ENCODE measurements at places on chromosomes 12 and 14. TPM values are rescaled to one million over a fixed set of nuclear protein-coding genes. Genes with fewer than 3 reads are reported as not detected.

The ABCD2 gene
- total RNA-seq, result 8.1 TPM

The PLBD1 gene
- total RNA-seq, result 0.30 TPM

The DEGS2 gene
- total RNA-seq, result 0.37 TPM

The ATL1 gene
- 1.6 TPM for total RNA-seq

The BHLHE41 gene
- 0.84 TPM for total RNA-seq

The LHX5 gene
- not detected for total RNA-seq

The CCDC177 gene
- not detected for total RNA-seq

The E2F7 gene
- not detected for total RNA-seq

The FAM90A1 gene
- not detected for total RNA-seq

GRCh38 chr14:99430491-99430890 lies 50.2 kb downstream of the SETD3 start:
- H3K4me1 ChIP-seq, result no peaks in the 10 kb centered on the region
- H3K27me3 ChIP-seq, result no peaks in the 10 kb centered on the region
- no peak for DNase-seq
- H3K36me3 ChIP-seq, result no peaks in the 10 kb centered on the region

- no peak overlapping the region for H3K4me3 ChIP-seq
- no peak overlapping the region for H3K27ac ChIP-seq
- H3K36me3 ChIP-seq, result no peaks in the 10 kb centered on the region
These were observed 129.8 kb downstream of the PIK3C2G start for GRCh38 chr12:18391151-18391550.

- no peaks in the 10 kb centered on the region for H3K4me1 ChIP-seq
- no peak overlapping the region for H3K4me3 ChIP-seq
- no peak overlapping the region for H3K27ac ChIP-seq
These were observed 218.2 kb upstream of the PRICKLE1 start for GRCh38 chr12:42807766-42808165.

DNA sequence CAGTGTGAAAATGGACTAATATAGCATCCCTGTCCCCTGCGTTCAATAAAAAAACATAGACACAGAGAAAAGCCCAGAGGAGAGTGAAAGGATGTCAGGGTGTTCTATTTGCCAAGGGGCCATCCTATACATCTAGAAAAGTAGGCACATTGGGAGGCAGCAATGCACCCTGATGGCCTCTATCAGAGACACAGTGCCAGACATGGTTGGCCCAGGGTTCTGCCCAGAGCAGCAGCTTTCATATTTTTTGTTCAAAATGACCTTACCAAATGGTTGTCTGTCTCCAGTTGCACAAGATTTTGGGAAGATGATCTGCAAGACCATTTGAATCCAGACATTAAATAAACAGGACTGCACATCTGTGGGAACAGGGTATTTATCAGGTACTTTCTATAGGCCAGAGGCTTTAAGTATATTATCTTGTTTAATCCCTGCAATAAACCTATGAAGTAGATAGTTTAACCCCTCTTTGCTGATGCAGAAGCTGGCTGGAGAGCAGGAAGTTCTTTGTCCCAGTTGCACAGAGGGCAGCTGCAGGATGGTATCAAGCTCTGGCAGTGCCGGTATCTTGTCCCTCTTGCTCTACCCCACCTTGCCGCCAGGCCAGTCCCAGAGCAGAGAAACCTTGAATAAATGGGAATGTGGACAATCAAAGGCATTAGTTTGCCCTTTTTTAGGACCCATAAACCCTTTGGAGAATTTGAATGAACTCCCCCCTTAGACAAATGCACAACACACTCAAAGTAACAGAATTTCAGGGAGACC lies 171.8 kb upstream of the PWP1 start:
- no peak overlapping the region for H3K4me3 ChIP-seq
- H3K36me3 ChIP-seq, result no peaks in the 10 kb centered on the region
- no peaks in the 10 kb centered on the region for H3K27me3 ChIP-seq
- no peak for DNase-seq
- no peak overlapping the region for H3K27ac ChIP-seq

DNA sequence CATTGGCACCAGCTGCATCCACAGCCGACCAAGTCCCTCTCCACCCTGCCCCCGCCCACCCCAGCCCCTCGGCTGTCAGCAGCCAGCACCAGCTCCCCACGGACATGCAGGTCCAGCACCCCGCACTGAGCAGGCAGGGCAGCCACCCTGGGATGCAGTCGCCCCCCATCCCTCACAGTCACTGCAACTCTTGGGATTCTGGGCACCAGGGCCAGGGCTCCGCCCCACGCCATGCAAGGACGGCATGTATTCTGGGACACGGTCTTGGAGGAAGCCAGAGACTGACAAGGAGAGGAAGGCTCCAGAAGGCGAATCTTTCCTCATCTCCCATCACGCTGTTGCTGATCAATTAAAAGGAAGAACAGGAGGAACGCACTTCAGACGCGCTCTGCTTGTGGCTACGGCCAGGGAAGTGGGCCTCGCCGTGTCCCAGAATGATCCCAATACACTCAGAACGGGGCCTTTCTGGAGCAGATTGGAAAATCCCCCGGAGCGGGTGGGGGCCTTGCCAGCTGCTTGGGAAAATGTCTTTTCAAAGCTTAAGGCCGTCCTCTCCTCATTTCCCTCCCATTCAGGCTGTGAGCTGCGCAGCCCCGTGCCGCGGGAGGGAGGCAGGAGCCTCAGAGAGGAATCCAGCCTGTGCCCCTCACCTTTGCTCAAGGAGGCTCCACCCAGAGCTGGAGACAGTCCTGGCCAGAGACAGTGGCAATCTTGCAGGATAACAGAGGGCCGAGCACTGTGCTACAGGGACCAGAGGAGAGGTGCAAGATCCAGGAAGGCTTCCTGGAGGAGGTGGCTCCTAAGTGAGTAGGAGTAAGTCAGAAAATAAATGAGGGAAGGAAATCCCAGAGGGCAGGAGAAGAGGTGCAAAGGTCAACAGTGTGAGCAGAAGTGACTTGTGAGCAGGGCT lies 54.1 kb upstream of the DIO3 start:
- H3K4me1 ChIP-seq, result no peaks in the 10 kb centered on the region
- H3K27me3 ChIP-seq, result no peaks in the 10 kb centered on the region
- no peak overlapping the region for H3K4me3 ChIP-seq
- H3K36me3 ChIP-seq, result no peaks in the 10 kb centered on the region

DNA sequence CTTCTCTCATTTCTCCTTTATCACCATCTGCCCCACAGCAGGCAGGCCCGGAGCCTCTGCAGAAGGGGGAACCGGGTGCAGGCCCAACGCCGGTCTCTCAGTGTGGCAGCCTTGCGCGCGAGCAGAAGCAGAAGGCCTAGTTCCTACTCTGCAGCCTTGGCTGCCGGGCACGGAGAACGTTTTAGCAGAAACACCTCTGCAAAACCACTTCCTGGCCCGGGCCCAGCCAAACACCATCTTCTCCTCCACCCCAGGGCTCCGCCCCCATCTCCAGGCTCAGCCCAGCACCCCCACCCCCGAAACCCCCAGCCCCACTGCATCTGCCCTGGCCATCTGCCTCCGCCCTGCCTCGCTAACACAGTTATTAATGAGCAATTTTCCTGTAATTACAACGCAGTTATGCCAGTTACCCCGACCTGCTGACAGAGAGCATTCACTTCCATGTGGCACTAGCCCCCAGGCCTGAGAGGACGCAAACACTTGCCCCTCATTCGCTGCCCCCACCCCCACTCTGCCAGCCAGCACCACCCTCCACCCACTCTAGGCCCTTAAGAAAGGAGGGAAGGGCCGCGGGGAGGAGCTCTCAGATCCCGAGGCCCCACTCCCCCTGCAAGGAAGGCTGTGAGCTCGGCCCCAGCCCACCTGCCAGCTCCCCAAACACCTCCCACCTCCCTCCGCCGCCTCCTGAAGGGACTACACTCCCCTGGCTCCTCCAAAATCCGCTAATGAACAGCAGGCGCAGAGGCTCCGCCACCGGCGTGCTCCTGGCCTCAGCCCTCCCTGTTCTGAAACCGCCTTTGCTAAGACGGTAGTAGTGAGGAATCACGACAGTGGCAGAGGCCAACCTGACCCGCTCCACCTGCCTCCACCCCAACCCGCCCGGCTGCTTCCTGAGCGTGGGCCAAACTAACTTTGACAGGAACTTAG lies 44.7 kb upstream of the FBRSL1 start:
- no peaks in the 10 kb centered on the region for H3K27me3 ChIP-seq
- peaks cover 47% of the 10 kb centered on the region for H3K4me1 ChIP-seq
- H3K4me3 ChIP-seq, result peak overlapping the region; percentile 61
- peak; percentile 87 for DNase-seq
- no peaks in the 10 kb centered on the region for H3K36me3 ChIP-seq
- peak overlapping the region; percentile 99 for H3K27ac ChIP-seq

GRCh38 chr14:54683882-54684794 lies 117.2 kb downstream of the SAMD4A start:
- DNase-seq, result no peak
- no peak overlapping the region for H3K27ac ChIP-seq
- no peaks in the 10 kb centered on the region for H3K36me3 ChIP-seq
- no peak overlapping the region for H3K4me3 ChIP-seq
- no peaks in the 10 kb centered on the region for H3K27me3 ChIP-seq

DNA sequence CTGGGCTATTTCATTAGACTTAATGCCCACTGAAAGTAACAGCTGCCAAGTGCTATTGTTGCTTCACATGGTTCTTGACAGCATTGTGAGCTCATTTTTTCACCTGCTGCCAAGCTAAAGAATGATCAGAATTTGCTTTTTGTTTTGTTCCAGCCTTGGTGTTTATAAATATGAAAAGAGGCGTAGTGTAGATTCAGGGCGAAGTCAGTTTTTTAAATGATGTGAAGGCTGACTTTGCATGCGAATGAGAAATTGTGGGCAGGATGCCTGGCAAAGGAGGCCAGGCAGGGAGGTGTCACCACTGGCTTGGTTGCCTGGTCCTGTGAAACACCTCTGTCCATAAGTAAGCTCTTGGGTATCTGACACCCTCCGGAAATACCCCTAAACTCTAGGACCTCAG lies 93.3 kb upstream of the NAP1L1 start:
- H3K4me1 ChIP-seq, result no peaks in the 10 kb centered on the region
- no peak overlapping the region for H3K4me3 ChIP-seq
- H3K27ac ChIP-seq, result no peak overlapping the region
- DNase-seq, result no peak
- no peaks in the 10 kb centered on the region for H3K27me3 ChIP-seq

DNA sequence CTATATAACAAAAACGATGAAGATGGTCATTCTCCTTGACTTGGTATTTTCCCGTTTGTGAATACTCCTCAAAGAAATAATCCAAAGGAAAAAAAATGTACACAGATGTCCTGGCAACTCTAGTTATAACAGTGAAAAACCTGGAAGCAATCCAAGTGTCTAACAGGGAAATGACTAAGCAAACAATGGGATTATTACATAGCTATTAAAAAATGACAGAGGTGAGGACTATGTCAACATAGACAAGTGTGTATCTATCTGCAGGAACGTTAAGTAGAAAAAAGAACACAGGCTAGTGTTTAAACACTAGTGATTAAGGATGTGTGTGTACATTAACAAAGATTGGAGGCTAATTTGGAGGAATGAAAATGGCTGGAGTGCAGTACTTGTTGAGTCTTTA lies 5.9 kb upstream of the APOLD1 start:
- no peaks in the 10 kb centered on the region for H3K4me1 ChIP-seq
- no peaks in the 10 kb centered on the region for H3K36me3 ChIP-seq

GRCh38 chr12:25362646-25363045 lies 111.9 kb upstream of the KRAS start:
- peaks cover 8% of the 10 kb centered on the region for H3K4me1 ChIP-seq
- H3K27me3 ChIP-seq, result no peaks in the 10 kb centered on the region
- no peaks in the 10 kb centered on the region for H3K36me3 ChIP-seq
- no peak overlapping the region for H3K4me3 ChIP-seq
- no peak overlapping the region for H3K27ac ChIP-seq

GRCh38 chr14:56217380-56218045 lies 99.3 kb downstream of the PELI2 start:
- no peaks in the 10 kb centered on the region for H3K36me3 ChIP-seq
- H3K4me3 ChIP-seq, result no peak overlapping the region
- H3K4me1 ChIP-seq, result peaks cover 8% of the 10 kb centered on the region
- no peak for DNase-seq
- H3K27me3 ChIP-seq, result peaks cover 3% of the 10 kb centered on the region

- no peaks in the 10 kb centered on the region for H3K27me3 ChIP-seq
- H3K36me3 ChIP-seq, result no peaks in the 10 kb centered on the region
- DNase-seq, result no peak
These were observed 376.0 kb downstream of the C12orf75 start for GRCh38 chr12:105706321-105706972.

GRCh38 chr14:89221109-89221810 lies 195.8 kb downstream of the FOXN3 start:
- H3K4me3 ChIP-seq, result no peak overlapping the region
- H3K27ac ChIP-seq, result peak overlapping the region; percentile 16
- DNase-seq, result peak; percentile 65

GRCh38 chr12:110983811-110984210 lies 63.4 kb upstream of the MYL2 start:
- no peaks in the 10 kb centered on the region for H3K4me1 ChIP-seq
- no peaks in the 10 kb centered on the region for H3K36me3 ChIP-seq
- no peak overlapping the region for H3K4me3 ChIP-seq

GRCh38 chr12:22733756-22734155 lies 108.8 kb downstream of the ETNK1 start:
- H3K4me3 ChIP-seq, result no peak overlapping the region
- DNase-seq, result no peak
- H3K27ac ChIP-seq, result no peak overlapping the region
- H3K4me1 ChIP-seq, result no peaks in the 10 kb centered on the region

DNA sequence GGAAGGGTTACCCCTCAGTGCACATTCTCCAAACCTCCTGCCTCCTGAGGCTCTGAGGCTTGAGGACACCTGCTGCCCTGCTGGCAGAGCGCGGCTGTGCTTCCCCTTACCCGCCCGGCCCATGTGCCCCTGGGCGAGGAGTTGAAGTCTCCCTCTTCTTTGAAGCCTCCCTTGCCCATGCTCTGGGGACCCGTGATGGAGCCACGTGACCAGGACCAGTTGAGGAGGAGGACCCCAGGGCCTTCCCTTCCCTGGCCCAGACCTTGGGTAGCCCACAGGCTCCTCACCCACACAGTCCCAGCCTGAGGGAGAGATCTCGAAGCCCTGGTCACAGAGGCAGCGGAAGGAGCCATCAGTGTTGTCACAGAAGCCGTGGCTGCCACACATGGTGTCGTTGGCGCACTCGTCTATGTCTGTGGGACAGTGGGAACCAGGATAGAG lies 12.9 kb downstream of the ISCA2 start:
- no peak for DNase-seq
- H3K4me3 ChIP-seq, result no peak overlapping the region
- no peaks in the 10 kb centered on the region for H3K4me1 ChIP-seq
- H3K27ac ChIP-seq, result no peak overlapping the region

All from naive thymus-derived CD4-positive, alpha-beta T cell (primary cell).